ENCODE measurements at places on chromosomes 13 and 19.

DNA sequence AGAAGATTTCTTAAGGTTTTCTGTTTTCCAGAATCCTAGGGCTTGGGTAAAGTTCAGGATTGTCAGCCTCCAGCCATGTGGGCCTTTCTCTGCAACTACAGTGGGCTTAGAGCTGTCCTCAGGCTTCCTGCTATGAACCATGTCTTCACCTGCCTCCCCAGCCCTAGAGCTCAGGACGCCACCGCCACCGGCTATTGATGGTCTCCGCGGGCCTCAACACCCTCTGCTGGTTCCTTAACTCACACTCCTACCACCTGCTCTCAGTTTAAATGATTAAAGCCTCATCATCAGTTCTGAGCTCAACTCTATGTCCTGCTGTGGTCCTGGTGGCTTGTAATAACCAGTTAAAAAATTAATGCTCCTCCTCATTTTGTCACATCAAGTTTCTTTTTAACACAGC is 221.0 kb downstream of the EFNB2 start:
- no peak for DNase-seq

DNA sequence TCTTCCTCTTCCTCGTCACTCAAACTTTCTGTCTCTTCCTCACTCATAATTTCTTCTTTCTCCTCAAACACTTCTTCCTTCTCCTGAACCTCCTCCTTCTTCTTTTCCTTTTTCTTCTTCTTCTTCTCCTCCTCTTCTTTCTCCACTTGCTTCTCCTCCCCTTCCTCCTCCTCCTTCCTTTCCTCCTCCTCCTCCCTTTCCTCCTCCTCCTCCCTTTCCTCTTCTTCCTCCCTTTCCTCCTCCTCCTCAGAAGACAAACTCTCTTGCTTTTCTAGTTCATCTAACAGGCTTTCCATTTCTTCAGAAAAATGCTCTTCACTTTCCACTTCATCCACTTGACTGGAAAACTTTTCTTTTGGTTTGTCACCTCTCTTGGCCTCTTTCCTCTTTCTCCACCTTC is 19.8 kb downstream of the WDR87 start:
- DNase-seq = no peak

DNA sequence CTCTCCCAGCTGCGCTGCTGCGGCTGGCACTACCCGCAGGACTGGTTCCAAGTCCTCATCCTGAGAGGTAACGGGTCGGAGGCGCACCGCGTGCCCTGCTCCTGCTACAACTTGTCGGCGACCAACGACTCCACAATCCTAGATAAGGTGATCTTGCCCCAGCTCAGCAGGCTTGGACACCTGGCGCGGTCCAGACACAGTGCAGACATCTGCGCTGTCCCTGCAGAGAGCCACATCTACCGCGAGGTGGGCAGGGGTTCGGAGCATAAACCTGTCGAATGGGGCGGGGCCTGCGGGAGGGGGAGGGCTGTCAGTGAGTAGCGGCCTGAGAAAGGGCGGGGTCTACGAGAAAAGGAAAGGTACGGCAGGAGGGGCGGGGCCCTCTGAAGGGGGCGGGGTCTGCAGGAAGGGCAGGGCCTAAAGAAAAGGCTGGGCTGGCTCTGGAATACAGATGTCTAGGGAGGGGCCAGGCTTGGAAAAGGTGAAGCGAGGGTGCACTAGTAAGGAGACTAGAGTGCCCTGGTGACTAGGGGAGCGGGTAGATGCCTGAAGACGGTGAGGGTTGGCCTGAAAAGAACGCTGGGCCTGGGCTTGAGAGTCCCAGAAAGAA is 3.6 kb downstream of the CD37 start:
- peak; percentile 55 for DNase-seq

DNA sequence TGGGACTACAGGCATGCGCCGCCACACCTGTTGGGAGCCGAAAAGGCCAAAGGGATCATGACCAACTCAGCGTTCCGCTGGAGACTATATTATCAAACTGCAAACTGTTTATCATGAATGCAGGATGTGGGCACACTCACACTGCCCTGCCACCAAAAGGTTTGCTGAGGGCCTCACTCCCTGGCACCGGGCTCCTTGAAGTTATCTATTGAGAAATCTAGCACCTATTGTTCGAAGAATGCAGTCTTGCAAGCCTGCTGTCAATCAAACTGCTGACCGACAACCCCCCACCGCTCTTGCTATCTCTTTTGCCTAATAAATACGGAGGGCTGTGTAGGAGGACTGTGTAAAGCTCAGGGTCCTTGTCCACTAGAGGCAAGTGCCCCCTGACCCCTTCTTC is 5.2 kb upstream of the ZNF836 start:
- no peak for DNase-seq

DNA sequence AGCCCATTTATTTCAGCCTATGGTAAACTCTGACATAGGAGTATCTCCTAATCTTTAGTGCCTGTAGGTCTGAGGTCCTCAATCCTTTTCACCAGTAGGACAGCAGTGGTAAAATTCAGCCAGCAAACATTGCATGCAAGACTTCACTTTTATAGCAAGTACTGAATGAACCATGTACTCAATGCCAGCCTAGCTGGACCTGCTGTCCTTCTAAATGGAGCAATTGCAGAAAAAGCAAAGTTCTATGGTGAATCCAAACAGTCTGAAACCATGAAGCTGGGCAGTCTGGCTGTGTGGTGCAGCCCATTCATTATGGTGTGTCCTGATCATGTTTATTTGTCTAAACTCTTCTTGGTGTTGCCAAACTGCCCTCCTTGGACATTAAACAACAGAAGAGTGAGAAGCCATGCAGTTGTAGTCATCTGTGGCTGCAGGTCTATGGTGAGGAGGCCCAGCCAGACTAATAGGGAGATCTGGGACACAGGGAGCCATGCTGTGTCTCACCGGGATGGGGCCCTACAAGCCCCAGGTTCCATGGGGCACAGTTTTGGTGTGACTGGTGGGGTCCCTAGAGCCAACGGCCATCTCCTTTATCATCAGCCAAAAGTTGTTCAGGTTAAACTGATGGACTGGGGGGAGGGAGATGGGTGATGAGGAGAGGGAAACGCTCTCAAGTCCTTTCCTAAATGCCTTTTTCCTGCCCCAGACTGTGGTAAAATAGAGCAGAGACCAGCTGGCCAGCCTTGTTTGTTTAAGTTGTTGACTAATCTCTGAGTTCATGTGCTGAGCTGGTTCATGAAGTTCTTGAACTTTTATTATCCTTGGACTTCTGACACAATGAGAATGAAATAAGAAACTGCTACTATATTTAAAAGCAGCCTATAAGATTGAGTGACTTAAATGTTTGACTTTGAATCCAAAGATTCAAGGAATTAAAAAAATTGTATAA is 20.6 kb upstream of the TNFSF11 start:
- peak; percentile 26 for DNase-seq

Data from GM23248 (cell line).